NCI-H187 (cell line): ENCODE measurements at places on chromosomes 12 and 14.

GRCh38 chr12:82952946-82953345 lies 266.2 kb downstream of the TMTC2 start:
- no peak for DNase-seq

DNA sequence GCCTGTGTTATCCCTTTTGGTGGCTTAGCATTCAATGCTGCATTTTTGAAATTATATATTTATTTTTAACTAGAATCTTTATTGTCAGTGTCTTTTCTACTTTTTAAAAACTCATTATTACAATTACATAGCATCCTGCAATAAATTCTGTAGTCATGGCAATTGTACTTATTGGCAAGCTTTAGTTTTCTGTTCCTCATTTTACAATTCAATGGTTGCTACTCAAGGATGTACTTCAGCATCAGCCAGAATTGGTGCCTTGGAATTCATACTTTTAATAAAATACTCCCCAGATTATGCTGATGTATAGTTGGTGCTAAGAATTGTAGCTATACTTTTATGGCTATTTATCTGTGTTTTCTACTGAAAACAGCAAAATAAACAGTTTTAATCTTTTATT lies 1756.8 kb upstream of the SEL1L start:
- no peak for DNase-seq

DNA sequence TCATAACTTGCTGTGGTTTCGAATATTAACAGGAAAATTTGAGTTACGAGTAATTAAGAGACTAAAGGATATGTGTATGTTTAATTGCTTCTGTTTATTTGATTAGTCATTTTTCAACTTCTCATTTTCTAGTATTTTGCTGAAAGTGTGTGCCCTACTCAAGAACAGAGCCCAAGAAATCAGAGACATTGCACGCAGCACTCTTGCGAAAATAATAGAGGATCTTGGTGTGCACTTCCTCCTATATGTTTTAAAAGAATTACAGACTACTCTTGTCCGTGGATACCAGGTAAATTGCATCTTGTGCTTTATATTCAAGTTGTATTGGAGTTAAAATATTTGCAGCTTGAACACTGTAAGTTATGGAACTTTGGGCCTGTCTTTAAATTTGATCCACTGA lies 50.8 kb downstream of the ARL1 start:
- DNase-seq = no peak

- DNase-seq = no peak
Observed at GRCh38 chr14:100803226-100803625, 22.7 kb upstream of the MEG3 start.
